MG63 (cell line): ENCODE measurements at places on chromosomes 2 and 18. TPM values are rescaled to one million over a fixed set of nuclear protein-coding genes. Genes with fewer than 3 reads are reported as not detected.

VWA3B gene
- not detected in 2 replicates for total RNA-seq

FLACC1 gene
- total RNA-seq: 0.26 TPM in 1 of 2 replicates, not detected in the other

CMPK2 gene
- total RNA-seq: 2.3 and 6.6 TPM in 2 replicates

MDH1 gene
- total RNA-seq: 221 and 367 TPM in 2 replicates

- peak; percentile 17 for DNase-seq
Observed at GRCh38 chr18:46096651-46097300, 1.3 kb downstream of the ATP5F1A start.

DNA sequence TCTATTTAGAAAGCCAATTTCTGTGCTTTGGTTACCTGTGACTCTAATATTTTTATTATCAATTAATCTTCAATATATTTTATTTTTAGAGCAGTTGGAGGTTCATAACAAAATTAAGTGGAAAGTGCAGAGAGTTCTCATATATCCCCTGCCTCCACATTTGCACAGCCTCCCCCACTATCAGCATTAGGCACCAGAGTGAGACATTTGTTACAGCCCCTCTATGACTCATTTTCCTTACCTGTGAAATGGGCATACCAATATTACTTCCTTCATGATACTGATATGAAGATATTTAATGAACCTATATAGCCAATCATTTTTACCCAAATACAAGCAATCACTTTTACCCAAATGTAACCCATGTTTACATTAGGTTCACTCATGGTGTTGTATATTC lies 34.0 kb upstream of the CYTIP start:
- DNase-seq: no peak

GRCh38 chr18:46732201-46732600 lies 24.7 kb downstream of the ST8SIA5 start:
- DNase-seq: no peak

DNA sequence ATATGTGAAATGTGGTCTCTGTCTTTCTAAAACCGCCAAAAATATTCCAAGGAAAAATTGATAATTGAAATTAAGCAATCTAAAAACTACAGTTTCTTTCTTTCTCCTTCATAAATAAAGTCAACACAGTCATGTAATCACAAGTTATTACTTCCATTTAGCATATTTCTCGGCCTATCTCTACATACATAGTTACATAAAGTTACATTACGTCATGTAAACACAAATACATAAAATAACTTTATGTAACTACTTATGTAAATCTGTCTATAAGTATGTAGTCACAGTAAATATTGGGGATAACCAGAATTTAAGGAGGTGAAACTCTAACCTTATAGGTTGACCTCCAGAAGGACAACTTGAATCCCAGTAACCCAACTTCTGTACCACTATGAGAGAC lies 48.5 kb upstream of the PID1 start:
- DNase-seq: no peak

GRCh38 chr2:53751728-53752127 lies 15.9 kb upstream of the CHAC2 start:
- no peak for DNase-seq

DNA sequence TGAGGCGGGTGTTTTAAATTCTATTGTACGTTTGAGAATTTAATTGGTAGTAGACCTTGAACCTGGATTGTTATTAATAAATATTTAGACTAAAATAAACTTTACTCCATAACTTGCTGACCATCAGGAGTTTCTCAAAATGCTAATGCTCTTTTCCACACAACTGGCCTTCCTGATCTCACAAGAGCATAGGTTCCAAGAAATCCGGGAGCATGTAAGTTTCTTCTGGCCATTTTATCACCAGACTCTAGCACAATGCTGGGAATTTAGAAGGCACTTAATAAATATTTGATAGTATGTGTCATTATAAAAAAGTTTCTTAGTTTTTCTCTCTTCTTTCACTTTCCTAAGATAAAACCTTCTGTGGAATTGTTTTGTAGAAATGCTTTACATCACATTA lies 2047.1 kb downstream of the SUCLG1 start:
- DNase-seq: no peak

GRCh38 chr2:212402316-212402715 lies 136.3 kb downstream of the ERBB4 start:
- no peak for DNase-seq

GRCh38 chr18:28113271-28114029 lies 63.5 kb downstream of the CDH2 start:
- no peak for DNase-seq

GRCh38 chr2:64581777-64582539 lies 57.8 kb downstream of the AFTPH start:
- DNase-seq: no peak

GRCh38 chr2:60247471-60247870 lies 306.0 kb downstream of the BCL11A start:
- no peak for DNase-seq

DNA sequence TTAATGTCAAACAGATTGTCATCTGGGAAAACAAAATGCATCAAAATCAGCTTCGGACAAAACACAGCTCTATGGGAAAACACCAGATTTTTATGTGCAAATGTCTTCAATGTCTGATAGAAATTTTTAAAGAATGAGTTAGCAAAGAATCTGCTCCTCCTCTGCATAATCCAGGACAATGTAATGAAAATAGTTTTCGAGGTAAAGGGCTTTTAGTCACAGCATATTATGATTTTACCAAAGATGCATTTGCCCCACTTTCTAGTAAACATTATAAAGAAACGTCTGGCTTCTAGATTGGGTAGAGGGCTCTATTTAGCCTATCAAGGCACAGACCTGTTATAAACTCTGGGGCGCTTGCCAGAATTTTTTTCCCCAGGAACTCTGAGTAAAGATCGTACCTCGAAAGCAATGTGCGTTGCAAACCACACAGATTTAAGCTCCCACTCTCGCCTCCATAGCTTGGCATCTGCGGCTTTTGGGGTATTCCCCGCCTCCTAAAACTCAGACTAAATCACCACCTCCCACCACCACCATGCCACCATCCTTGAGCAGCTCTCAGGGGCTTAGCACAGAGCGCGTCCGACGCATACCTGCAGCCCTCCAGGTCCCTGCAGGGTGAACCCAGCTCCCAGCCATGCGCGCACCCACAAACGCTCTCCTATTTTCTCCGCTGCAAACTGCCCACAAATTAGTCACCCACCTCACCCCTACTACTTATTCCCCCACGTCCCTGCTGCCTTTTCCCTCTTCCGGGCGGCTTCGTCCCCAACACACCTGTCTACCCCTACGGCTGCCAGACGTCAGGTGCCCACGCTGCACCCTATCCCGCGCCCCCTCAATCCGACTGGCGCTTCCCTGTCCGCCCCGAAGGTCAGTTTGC lies 829 bp downstream of the ACVR1C start:
- DNase-seq: no peak

DNA sequence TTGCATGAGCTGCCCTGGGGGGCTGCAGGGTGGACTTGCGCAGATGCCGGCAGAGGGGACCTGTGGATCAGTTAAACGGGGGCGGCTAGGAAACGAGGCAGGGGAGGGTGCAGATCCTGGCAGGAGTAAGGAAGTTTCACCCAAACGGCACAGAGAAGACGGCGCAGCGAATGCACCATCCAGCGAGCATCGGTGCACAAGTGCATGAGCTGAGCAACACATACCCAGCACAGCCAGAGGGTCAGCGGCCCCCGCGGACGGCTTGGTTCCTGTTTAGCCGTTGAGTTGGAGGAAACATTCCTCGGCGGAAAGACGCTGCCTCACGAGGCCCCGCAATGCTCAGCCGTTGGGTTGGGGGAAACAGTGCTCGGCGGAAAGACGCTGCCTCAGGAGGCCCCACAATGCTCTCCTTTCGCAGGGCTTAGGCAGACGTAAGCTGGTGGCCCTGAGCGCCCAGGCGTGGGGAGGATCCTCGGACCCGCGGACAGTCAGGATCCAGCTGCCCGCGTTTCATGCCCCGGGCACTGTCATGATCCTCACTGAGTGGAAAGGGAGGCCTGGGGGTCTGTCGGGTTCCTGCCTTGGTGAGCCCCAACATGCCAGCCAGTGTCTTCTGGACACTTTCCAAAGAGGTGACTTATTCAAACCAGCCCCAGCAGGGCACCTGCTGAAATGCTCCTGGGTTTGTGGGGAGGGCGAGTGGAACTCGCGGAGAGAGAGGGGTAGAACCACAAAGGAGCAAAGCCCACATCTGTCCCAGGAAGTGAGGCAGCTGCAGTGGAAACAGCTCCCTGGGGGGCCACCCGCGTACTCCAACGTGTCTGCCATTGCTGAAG lies 86.3 kb downstream of the NDUFA10 start:
- DNase-seq: no peak
